Panc1 (cell line): ENCODE measurements at places on chromosomes 11 and 22.

GRCh38 chr11:128305588-128305987 lies 281.8 kb downstream of the ETS1 start:
- no peak for DNase-seq

GRCh38 chr11:76587820-76588454 lies 82.6 kb downstream of the LRRC32 start:
- no peak for DNase-seq

DNA sequence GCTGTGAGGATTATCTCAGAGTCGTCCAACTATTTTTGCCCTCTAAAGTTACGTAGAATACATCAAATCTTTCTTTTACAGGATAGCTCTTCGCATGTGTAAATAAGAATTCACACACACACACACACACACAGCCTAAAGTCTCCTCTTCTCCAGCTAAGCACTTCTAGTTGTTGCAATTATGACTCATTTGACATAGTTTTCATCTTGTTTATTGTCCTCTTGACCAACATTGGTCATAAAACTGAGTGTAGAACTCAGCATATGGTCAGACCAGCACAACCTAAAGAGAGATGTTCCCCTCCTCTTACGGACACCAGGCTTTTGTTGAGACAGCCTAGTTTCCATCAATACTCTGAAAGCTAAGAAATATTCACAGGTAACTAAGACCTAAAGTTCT lies 234.2 kb downstream of the BLID start:
- DNase-seq = no peak

- no peak for DNase-seq
These were observed 29.5 kb upstream of the WNT7B start for GRCh38 chr22:46006379-46007002.
